ENCODE measurements at places on chromosomes 16 and 17.

- DNase-seq = no peak
Measured at GRCh38 chr16:901149-901548, 69.6 kb downstream of the LMF1 start.

GRCh38 chr17:47810200-47810821, 11.3 kb downstream of the OSBPL7 start:
- no peak for DNase-seq

- DNase-seq = no peak
Measured at GRCh38 chr17:6102615-6103014, 32.4 kb downstream of the WSCD1 start.

DNA sequence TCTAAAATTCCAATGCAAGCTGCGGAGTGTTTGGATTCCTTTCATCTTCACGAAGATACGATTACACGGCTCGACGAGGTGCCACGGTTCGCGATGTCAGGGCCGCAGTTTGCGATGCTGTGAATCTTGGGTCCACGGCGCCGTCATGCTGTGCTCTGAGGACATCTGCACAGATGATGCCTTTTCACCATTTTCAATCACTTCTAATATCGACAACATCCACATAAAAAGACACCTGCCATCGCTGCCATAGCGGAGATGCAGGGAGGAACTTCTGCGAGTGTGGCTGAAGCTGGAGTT, 6.8 kb upstream of the APRT start:
- DNase-seq = no peak

DNA sequence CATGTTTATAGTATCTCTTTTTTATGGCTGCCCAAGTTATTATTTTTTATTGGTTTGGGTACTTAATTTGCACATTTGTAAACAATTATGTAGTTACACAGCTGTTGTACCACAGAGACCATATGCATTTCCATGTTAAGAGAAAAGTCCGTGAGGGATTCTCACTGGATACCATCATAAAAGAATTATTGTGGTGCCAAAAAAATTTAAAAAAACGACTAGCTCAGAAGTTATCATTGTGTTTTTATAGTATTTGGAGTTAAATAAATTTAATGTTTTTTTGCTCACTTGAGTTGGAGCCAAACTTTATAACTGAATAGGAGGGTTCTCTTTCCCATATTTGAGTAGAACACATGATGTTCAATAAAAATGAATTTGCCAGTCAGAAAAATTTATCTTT, 618.7 kb downstream of the WWOX start:
- no peak for DNase-seq

GRCh38 chr17:19364699-19365498, 2.4 kb upstream of the B9D1 start:
- DNase-seq = no peak

DNA sequence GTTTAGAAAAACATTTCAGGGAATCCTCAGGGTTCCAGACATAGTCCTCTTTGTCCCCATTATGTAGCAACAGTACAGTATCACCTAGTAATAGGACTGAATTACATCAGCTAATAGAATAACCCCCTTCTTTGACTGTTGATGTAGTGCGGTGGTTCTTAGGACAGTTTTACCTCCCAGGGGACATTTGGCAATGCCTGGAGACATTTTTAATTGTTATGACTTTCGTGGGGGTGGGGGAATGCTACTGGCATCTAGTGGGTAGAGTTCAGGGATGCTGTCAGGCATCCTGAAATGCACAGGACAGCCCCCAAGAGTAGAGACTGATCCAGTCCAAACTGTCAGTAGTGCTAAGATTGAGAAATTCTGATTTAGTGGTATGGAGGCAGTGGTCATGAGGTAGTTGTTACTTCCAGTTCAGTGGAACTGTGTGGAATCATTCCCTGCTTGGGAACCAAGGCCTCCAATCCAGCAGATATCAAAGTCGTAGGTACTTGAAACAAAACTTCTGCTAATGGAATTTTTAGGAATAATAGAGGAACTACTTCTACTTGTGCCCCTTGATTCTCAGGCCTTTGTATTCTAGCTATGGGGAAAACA, 20.3 kb downstream of the NF1 start:
- DNase-seq = no peak

GRCh38 chr16:69721441-69721957, 4.9 kb downstream of the NQO1 start:
- no peak for DNase-seq

DNA sequence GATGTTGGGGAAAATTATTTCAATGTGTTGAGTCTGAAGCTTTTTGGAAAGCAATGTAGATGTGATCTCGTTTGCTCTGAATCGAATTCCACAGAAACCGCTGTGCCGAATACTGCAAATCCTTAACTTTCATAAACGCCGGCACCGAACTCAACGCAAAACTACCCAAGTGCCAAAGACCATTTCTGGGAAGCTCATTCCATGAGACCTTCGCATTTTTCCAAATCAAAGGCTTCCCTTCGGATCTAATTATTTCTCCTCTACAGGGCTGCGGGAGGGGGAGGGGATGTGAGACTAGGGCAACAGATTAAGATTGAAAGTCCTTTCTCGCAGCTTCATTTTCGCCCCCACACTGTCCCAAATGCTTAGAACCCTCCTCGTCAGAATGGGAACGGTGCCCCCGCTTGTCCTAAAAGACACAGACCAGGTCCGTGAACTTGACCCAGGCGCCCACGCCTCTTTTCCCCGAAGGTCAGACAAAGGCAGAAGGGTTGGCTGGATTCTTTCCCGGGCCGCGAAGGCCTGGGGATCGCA, 4.0 kb downstream of the PRAC1 start:
- DNase-seq = no peak

GRCh38 chr16:14335297-14335696, 264.2 kb downstream of the MRTFB start:
- DNase-seq = no peak

DNA sequence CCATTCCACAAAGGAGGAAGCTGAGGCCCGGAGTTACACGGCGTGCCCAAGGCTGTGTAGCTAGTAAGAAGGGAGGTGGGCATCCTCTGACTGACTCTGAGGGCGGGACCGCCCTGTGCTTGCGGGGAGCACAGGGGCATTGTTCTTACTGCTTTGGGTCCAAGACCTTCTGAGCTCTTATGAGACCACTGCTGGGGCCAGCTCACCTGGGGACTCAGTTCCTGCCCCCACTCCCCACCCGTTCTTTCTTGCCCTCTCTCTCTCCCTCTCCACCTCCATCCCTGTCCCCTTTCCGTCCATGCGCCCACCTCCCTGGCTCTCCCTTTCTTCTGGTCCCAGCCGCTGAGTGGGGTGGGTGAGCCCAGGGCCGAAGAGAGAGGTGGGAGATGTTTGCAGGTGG, 19.6 kb downstream of the CCR7 start:
- no peak for DNase-seq

DNA sequence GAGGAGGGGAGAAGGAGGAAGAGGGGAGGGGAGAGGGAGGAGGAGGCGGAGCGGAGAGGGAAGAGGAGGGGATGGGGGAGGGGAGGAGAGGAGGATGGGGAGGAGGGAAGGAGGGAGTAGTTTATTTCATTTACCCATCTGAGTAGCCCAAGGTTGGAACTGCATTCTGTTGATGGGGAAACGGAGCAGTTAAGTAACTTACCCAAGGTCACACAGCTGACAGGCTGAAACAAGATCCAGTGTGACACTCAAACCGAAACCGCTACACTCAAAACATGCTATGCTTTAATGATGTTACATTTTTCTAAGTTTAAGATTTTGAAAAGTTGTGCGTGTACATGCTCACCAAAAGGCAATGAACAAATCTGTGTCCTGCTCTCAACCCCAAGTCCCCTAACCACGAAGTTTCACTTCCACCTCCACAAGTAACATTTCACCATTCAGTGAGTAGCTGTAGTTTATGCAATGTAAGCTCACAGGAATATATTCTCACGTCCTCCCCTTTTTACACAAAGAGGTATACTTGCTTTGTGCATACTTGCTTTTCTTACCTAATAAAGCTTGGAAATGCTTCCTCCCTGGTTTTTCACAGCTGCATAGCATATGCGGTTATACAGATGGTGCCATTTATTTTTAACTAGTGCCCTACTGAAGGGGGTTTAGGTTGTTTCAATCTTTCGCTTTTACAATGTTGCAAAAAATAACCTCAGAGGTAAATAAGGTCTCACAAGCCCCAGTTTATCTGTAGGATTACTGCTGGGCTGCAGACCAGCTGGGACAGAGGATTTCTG, 275.3 kb downstream of the PARN start:
- no peak for DNase-seq

DNA sequence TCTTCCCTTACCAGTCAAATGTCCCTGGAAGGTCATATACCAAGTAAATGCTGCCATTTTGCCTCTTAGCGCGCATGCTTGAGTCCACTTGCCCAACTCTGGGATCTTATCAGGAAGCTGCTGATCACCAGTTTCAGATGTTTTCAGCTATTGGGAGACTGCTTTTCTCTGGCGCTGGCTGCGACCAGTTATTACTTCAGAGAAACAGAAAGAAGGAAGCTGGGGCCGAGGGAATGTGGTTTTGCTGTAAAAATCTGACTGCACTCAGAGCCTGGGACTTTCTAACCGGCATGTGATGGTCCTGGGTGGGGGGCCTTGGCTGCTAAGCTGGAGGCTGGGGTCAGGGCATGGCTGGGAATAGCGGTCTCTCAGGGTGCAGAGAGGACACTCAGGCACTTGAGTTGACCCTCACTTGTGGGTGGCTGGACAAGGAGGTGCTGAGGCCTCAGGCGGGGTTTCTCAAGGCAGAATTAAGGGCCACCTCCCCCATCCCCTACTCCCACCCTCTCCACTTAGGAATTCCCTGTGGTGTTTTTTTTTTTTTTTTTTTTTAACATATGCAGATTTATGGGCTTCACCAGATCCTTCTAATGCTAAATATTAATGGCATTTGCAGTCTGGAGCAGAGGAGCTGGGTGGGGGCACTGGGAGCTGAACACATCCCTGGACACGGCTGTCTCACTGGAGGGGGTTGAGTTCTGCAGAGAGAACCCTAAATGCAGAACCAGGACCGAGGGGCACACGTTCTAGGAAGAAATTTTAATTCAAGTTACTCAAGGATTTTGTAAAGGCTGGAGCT, 145.8 kb downstream of the CYLD start:
- no peak for DNase-seq

GRCh38 chr16:71499775-71500364, 10.7 kb upstream of the ZNF19 start:
- peak; percentile 47 for DNase-seq

DNA sequence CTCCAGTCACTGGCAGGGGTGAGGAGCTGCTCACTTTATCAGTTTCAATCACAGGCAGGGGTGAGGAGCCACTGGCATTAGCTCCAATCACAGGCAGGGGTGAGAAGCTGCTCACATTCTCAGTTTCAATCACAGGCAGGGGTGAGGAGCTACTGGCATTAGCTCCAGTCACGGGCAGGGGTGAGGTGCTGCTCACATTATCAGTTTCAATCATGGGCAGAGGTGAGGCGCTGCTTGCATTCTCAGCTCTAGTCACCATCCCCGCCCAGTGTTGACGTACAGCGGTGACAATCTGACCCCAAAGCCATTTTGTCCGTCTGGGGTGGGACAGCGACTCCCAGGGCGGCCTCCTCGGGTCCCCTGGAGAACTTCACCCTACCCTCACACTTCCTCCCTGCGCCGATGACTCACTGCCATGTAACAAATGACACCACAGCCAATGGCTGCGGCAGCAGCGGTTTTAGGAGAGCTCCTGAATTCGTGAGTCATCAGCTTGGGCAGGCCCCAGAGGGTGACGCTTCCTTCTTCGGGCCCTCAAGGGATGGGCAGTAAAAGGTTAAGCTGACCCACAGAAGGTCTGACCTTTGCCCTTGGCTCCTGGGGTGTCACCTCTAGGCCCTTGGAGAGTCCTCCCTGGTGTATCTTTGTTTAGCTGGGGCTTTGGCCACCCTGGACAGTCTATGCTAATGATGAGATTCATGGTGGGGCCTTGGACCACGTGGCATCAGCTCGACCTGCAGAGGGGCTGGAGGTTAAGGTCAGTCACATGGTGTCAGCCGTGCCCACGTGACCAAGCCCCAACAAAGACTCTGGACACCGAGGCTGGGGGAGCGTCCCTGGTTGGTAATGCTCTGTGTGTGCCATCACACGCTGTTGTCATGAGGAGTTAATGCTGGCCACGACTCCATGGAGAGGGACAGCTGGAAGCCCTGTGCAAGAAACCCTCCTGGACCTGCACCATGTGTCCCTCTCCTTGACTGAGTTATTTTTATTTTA, 171.7 kb downstream of the C16orf95 start:
- no peak for DNase-seq

DNA sequence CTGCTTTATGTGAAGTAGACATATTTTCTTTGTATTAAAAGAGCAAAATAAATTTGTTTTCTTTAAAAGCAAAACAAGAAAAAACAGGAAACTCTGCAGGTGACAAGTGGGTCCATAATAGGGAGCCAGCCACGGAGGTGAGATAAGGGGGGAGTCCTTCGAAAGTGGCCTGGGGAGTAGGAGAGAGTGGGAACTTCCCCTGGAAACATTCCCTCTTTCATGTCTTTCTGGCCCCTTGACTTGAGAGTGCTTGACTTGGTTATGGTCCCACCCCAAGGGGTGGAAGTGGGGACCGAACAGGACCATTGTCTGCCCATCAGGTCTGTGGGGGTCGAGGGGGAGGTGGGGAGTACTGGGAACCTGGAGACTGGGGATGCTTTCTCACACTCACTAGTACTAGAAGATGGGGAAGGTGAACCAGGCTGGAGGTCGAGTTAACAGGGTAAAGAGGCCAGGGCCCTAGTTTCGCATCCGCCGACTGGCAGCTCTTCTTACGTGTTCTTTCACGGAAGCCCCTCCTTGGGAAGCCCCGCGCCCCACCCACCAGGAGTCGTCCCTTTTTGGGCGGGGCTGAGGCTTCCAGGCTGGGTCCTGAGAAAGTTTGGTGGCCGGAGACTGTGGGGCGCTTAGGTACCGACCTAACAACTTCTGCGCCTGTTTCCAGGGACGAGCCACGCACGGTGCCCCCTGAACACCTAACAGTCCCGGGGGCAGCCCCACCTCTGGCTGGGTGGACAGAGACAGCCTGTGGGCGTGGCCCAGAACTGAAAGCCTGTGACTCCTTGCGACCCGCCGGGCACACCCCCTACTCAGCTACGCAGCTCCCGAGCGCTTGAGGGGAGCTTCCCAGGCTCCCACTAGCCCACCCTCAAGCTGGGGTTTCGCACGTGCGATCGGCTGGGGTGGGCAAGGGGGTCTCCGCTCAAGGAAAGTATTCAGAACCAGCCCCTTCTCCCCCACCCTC, 790 bp downstream of the TRADD start:
- DNase-seq = peak; percentile 10

Measured in NCI-H345 (cell line).